ENCODE measurements at places on chromosomes 16 and 17.

- no peak for DNase-seq
Measured at GRCh38 chr16:70804734-70805169, 3.8 kb upstream of the VAC14 start.

GRCh38 chr16:19329932-19330331, 44.4 kb downstream of the CLEC19A start:
- no peak for DNase-seq

- no peak for DNase-seq
Measured at GRCh38 chr17:3007651-3008121, 55.7 kb downstream of the OR1D5 start.

DNA sequence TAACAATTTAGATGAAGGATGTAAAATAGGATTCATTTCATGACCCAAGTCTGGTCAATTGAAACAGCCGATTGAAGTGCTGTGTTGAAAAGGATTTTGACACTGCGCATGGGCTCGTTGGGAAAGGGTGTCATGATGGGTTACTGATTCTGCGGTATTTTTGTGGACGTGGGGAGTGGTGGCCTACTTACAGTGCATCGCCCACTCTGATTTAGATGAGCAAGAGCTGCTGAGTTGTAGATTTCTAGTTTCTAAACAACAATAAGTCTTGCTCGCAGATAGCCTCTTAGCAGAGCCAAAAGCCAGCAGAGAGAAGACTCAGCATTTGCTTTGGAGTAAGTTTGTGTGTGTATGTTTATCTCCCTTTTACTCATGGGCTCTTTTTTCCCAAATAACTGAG, 731.0 kb downstream of the MAF start:
- no peak for DNase-seq

DNA sequence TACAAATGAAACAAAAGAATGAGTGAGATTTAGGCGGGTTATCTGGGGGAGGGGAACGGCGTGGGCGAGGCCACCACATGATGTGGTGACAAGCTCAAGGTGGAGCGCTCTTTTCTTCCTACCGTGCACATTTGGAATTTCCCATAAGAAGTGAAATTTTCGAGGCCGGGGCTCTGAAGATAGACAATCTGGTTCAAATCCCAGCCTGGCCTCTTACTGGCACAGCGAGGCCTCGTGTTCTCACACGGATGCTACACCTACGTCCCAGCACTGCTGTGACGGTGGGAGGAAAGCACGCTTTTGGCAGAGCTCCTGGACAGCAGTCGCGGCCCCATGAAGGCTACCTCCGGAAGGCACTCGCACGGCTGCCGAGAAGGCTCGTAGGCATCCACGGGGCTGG, 25.2 kb downstream of the ZDHHC7 start:
- DNase-seq: no peak

DNA sequence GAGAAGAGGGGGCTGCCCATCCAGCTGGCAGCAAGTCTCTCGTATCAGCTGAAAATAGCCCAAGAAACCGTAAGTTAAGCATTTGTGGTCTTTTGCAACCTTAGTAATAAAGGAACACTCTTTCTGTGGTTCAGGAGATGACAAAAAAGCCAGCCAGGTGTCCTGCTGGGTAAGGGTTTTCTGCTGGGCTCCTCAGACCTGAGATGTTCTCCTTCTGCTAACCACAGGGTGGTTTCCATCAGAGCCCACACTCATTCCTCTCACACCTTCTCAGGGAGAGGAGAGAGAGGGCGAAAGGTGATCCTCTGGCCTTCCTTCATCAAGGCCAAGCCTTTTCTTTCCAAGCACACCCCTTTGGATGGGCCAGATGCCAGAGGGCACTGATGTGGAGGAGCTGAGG, 70.7 kb downstream of the TEX14 start:
- DNase-seq: no peak

GRCh38 chr16:19228052-19228451, 57.5 kb upstream of the CLEC19A start:
- DNase-seq: no peak

DNA sequence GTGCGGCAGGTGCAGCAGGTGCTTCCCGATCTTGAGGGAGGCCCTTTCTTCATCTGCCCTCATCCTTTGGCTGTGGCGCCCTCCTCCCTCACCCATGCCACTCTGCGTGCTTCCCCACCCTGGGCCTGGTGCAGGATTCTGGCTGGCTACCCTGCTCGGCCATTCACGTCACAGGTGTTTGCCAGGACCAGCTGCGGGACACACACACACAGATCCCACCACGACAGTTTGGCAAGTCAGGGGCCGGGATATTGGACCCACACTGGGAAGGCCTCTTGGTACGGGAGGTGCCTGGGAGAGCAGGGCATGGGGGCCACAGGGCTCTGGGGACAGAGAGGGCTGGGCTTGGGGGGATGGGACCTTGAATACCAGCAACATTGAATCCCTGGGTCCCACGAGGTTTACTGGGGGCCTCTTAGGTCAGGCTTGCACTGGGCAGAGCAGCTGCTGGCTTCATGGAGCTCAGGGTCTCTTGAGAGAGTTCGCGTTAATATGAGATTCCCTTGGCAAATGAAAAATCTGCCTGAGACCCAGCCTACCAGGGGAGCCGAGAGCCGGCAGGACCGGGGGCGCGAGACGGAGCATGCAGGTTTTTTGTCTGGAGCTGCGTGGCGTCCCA, 15.1 kb downstream of the ADCY7 start:
- DNase-seq: no peak

GRCh38 chr16:28938721-28939120, 7.0 kb downstream of the CD19 start:
- DNase-seq: no peak

- DNase-seq: no peak
Measured at GRCh38 chr17:66348584-66349165, 46.3 kb downstream of the PRKCA start.

- DNase-seq: no peak
Measured at GRCh38 chr16:31253642-31254045, 6.1 kb upstream of the ITGAM start.

DNA sequence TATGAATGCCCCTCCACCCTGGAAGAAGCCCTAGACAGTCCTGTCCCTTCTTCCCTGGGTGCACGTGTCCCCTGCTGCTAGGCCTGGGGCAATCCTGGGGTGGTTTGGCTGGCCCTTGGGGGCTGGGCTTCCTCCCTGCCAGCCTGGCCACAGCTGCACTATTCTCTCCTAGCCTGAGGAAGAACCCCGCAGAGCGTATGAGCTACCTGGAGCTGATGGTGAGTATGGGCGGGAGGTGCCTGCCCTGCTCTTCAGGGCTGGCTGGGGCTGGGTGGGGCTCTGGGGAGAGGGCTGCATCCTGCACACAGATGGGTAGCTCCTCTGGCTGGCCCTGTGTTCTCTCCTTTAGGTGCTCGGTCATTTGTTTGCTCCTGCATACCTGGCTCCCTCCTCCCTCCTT, 28.8 kb downstream of the MAP2K3 start:
- DNase-seq: no peak
